Glutamatergic neuron (in vitro differentiated cells): ENCODE measurements at places on chromosomes 11 and 22.

- DNase-seq: no peak
Observed at GRCh38 chr11:36162006-36162882, 127.0 kb downstream of the COMMD9 start.

DNA sequence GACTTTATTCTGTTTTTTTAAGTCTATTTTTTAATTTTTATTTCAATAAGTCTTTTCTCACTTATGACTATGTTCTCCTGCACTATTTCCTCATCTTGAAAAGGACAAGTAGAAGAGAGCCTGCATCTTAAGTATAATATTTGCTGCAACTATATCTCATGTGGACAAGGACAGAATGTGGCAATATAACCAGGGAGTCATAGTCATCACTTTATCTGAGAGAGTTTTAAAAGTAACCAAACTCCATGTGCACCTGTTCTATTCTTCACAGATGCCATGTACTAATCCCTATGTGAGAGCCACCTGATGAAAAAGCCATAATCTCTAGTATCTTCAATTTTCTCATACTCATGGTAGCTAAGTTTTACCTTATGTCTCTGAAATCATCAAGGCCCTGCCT, 104.2 kb upstream of the SOX6 start:
- DNase-seq: no peak

- no peak for DNase-seq
Observed at GRCh38 chr11:123056835-123057491, 5.0 kb downstream of the HSPA8 start.

DNA sequence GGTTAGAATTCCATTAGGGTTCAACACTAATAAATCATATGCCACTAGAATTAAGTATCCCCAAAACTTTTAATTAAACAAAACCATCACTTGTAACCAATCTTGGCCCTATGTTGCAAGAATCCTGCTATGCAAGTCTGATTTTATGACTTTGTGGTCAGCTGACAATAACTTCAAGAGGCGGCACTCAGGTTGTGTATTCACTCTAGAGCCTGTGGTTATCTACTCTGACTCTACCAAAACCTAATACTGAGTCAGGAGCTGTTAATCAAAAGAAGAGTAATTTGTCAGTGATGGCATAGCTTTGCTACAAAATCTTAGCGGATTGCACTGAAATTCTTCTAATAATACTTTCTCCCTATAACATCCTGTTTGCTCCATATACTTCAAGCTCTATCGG, 253.7 kb downstream of the AASDHPPT start:
- DNase-seq: no peak

GRCh38 chr22:30521368-30522156, 16.1 kb upstream of the SEC14L4 start:
- DNase-seq: no peak

- DNase-seq: no peak
Observed at GRCh38 chr11:133844217-133844616, 1.1 kb downstream of the SPATA19 start.

DNA sequence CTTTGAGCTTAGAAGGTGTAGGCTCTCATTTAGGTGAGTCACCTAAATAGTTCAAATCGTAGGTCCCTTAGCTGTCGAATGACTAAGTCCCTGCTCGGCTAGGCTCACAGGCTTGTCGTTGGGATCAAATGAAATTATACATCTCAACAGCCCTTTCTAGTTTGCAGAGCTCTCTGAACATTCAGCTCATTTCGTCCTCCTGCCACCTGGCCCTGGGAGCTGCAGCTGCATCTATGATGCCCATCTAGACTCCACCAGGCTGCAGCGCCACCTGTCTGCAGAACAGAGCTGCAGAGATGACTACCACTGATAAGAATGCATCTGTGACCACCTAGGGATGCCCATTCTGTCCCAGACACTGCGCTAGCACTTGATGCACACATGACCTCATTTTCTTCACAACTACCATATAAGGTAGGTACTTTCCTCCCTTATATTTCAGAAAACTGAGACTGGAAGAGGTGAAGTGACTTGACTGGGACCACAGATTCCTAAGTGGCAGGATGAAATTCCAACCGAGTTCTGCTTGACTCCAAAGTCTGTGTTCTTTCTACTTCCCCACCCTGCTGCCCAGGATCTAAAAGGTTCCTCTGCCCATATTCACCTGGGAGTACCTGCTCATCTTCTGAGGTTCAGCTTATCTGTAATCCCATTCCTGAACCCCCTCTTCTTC, 141.1 kb upstream of the NARS2 start:
- DNase-seq: peak; percentile 85

GRCh38 chr11:58334708-58335107, 24.2 kb downstream of the OR5B17 start:
- no peak for DNase-seq

DNA sequence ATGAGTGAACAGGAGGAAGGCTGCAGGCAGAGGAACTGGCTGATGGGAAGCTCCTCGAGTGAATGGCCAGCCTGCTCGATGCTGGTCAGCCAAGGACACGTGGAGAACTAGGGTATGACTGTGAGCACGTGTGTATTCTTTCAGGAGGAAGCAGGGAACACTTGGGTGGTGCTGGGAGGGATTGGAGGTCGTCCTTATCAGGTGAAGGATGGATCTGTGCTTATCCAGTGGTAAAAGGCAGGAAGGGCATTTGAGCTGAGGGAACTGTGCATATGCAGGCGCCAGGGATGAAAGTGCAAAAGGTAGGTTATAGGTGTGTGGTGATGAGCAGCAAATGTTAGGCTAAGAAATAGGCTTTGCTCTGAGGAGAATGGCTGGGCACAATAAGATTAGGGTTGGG, 9.7 kb upstream of the SLCO2B1 start:
- DNase-seq: no peak

GRCh38 chr11:59115553-59115952, 8.5 kb downstream of the FAM111B start:
- no peak for DNase-seq

- DNase-seq: no peak
Observed at GRCh38 chr11:71929491-71929890, 645 bp downstream of the RNF121 start.

DNA sequence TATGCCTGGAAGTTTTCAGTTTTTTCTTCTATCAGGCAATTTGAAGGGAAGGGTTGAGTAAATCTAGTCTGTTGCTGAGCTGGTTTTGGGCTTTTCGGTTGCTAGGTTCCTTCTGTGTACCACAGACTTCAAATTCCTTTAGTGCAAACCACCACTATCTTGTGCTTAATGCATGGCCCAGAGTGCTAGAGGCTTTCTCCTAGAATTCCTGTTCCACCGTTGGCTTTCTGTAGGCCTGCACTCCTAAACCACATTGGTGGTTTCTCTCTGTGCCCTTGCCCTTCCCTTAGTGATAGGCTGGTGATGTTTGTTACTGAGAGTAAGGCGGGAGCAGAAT, 47.1 kb upstream of the CTSC start:
- DNase-seq: no peak

DNA sequence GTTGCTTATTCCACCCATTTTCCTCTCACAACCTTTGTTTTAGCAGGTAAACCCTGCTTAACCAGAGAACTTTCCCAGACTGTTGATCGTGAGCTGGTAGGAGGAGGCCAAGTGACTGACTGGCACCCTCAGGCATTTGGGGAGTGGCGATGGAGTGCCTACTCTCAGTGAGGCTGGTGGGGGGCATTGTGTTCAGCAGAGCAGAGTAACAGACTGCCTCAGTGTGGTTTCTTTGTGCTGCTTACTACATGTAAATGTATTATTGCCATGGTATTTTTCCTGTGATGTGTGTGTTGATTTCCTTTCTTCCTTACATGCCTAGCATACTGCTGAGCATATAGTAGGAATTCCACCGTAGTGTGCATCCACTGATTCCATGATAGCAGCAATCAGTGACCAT, 2.6 kb downstream of the MARK2 start:
- no peak for DNase-seq

GRCh38 chr22:27483095-27483785, 318.3 kb downstream of the MN1 start:
- no peak for DNase-seq

DNA sequence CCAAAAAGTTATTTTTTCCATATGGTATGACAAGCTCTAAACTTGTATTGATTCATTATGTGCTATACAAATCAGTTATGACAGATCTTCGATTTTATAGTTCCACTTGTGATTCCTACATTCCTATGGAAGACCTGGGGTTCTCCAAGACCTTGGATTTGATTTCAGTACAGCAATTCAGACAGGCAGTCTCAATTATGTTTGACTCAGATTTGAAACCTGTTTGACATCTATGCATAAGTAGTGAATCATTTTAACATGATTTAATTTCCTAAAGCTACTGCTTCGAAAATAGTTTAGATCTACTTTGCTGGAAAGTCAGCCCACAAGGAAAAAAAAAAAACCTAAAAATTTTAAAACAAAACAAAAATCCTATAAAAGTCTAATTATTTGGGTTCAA, 820.4 kb downstream of the LUZP2 start:
- no peak for DNase-seq

DNA sequence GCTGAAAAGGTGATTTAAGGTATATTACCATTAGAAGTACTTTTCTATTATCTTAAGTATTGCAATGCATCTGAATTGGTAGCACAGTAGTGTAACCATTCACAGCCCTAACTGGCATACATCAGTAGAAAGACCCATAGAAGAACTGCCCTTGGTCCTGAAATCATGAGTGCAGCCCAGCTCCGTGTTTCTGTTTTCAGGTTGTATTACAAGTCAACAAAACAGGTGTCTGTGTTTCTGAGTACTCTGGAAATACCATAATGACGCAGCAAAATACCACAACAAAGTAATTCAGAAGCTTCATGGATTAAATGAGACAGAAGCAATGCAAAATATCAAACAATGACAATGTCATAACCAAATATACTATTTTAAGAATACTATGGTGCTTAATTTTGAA, 226.3 kb downstream of the OPCML start:
- DNase-seq: no peak

DNA sequence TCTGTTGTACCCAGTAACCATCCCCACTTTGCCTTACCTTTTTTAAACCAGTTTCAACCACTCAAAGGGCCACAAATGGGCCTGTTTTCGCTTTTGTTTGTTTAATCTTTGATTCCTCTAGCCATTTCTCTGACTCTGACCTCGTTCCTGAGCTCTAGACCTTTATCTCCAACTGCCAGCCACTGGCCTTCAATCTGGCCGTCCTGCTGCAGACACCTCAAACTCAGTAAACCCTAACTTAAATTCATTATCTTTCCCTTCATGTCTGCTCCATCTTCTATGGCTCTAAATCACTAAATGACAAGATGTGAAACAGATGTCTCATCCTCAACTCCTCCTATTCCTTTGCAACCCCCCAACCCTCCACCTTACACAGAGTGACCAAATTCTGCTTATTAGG, 1.3 kb upstream of the GDPD4 start:
- DNase-seq: no peak

DNA sequence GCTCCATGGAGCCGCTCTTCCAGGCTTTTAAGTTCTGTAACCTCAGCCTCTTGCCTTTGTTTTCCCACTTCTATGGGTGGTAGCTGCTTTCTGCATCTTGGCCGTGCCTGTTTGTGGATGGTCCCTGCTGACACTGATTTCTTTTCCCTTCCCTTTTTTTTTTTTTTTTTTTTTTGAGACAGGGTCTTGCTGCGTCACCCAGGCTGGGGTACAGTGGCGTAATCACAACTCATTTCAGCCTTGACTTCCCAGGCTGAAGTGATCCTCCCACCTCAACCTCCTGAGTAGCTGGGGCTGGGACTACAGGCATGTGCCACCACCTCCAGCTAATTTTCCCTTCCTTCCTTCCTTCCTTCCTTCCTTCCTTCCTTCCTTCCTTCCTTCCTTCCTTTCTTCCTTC, 57.7 kb upstream of the EP300 start:
- no peak for DNase-seq

- no peak for DNase-seq
Observed at GRCh38 chr11:60766547-60766946, 9.9 kb downstream of the MS4A15 start.

- no peak for DNase-seq
Observed at GRCh38 chr11:14054116-14055107, 91.9 kb downstream of the SPON1 start.

GRCh38 chr11:95736809-95737208, 52.8 kb downstream of the FAM76B start:
- no peak for DNase-seq

DNA sequence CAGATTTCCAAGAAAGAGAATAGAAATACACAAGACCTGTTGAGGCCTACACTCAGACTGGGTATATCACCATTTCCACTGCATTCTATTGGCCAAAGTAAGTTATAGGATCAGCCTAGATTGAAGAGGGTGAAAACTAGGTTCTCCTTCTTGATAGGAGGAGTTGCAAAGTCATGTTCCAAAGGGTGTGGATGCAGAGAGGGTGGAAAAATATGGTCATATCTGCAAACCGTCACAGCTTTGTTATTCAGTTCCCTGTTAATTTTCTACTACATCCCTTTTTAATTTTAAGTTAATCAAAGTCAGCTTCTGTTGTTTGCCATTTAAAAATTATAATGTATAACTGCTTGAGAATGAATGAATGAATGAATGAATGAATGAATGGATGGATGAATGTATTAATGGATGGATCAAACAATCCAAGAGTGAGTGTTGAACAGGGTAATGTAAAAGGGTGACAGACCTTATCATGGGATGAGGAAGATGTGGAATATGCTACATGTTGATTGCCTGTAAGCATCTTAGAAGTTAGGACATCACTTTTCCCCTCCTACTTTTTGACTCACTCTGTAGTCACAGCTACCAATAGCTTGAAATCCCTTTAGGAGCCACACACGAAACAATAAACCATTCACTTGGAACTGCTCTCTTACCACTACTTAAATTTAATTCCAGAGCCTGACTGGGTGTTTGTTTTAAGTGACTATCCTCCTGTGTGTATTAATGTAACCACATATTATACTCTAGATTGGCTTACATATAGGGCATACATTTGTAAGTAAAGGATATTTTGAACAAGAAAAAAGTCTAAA, 121.5 kb downstream of the CCDC34 start:
- no peak for DNase-seq

GRCh38 chr11:117289795-117290194, 1.4 kb upstream of the BACE1-AS start:
- no peak for DNase-seq

GRCh38 chr11:24511511-24511910, 14.7 kb downstream of the LUZP2 start:
- DNase-seq: no peak

DNA sequence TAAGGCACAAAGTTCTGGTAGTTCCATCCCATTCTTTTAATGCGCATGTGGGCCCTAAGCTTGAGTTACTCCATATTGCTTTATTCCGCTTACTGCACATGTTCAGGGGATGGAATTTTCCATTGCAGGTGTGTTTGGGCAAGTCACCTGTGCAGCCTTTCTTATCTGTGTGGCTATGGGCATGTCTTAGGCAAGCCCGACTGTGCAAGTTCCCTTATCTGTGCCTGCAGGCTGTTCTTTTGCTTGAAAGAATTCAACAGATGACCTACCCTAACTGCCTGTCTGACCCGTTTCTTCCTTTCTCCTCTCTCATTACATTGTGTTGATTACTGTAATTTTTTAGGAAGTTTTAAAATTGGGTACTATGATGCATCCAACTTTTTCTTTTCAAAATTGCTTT, 363.6 kb downstream of the TTC28 start:
- no peak for DNase-seq

DNA sequence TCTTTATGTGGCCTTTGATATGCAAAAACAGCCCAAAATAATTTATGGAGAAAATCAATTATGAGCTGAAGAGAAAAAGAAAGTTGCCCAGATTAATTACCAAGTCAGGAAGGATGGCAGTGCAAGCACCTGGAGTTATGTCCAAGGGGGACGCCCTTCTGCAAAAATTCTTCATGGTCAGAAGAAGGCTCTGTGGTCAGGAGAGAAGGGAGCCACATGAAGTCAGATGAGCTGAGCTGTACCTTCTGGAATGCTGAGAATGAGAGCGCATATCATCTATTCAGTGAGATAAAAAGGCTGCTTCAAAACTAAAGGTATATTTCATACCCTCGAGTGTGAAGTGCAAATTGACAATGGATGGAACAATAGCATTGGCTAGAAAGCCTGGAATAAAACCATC, 607.4 kb downstream of the NTM start:
- DNase-seq: no peak
